Suprapubic skin (tissue), 4 donors: ENCODE measurements at places on chromosomes 16 and 17.

- no peaks in the 10 kb centered on the region for H3K36me3 ChIP-seq
- no peak for DNase-seq
- no peak overlapping the region for H3K4me3 ChIP-seq
- no peak overlapping the region for H3K27ac ChIP-seq
Measured at GRCh38 chr16:756428-756827, 4.1 kb upstream of the MSLN start.

GRCh38 chr16:13013043-13013442 is 111.6 kb downstream of the SHISA9 start:
- H3K36me3 ChIP-seq = no peaks in the 10 kb centered on the region
- H3K4me1 ChIP-seq = no peaks in the 10 kb centered on the region
- H3K27me3 ChIP-seq = no peaks in the 10 kb centered on the region
- DNase-seq = no peak
- no peak overlapping the region for H3K4me3 ChIP-seq
- no peak overlapping the region for H3K27ac ChIP-seq

- peaks cover 21% of the 10 kb centered on the region for H3K4me1 ChIP-seq
- peak; percentile 33 for DNase-seq
- no peaks in the 10 kb centered on the region for H3K36me3 ChIP-seq
Measured at GRCh38 chr17:77526728-77527350, 386.1 kb downstream of the SEC14L1 start.

DNA sequence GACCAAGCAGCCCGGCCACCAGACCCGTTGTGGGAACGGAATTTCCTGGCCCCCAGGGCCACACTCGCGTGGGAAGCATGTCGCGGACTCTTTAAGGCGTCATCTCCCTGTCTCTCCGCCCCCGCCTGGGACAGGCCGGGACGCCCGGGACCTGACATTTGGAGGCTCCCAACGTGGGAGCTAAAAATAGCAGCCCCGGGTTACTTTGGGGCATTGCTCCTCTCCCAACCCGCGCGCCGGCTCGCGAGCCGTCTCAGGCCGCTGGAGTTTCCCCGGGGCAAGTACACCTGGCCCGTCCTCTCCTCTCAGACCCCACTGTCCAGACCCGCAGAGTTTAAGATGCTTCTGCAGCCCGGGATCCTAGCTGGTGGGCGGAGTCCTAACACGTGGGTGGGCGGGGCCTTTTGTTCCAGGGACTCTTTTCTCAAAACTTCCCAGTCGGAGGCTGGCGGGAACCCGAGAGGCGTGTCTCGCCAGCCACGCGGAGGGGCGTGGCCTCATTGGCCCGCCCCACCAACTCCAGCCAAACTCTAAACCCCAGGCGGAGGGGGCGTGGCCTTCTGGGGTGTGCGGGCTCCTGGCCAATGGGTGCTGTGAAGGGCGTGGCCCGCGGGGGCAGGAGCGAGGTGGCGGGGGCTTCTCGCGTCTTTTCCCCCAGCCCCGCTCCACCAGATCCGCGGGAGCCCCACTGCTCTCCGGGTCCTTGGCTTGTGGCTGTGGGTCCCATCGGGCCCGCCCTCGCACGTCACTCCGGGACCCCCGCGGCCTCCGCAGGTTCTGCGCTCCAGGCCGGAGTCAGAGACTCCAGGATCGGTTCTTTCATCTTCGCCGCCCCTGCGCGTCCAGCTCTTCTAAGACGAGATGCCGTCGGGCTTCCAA is at the start of gene SLC2A4:
Gene SLC2A4 (plus strand): TSS at position 645 of the 879 bp plus-strand sequence. CDS start 217 bp downstream, at position 862.
- H3K4me3 ChIP-seq = peak within 1 kb of the TSS; percentile 53
- H3K27ac ChIP-seq = peak within 1 kb of the TSS; percentile 73
- H3K4me1 ChIP-seq = peaks cover 34% of the 10 kb centered on the region

DNA sequence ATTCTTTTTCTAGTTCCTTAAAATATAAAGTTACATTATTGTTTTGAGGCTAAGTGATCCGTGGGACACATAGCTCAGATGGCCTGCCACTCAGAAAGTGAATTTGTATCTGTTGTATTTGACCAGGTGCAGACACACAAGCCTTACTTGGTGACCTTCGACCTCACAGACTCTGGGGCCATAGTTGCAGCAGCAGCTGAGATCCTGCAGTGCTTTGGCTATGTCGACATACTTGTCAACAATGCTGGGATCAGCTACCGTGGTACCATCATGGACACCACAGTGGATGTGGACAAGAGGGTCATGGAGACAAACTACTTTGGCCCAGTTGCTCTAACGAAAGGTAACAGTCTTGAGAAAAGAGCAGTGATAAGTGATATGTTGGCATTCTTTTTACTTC is 30.5 kb downstream of the TMEM11 start:
- no peak overlapping the region for H3K27ac ChIP-seq
- H3K27me3 ChIP-seq = no peaks in the 10 kb centered on the region
- peaks cover 41% of the 10 kb centered on the region for H3K36me3 ChIP-seq

GRCh38 chr17:44501866-44502375 is 1.3 kb downstream of the GPATCH8 start:
- no peak overlapping the region for H3K27ac ChIP-seq
- H3K27me3 ChIP-seq = no peaks in the 10 kb centered on the region
- peaks cover 46% of the 10 kb centered on the region for H3K4me1 ChIP-seq
- peak overlapping the region; percentile 80 for H3K4me3 ChIP-seq

DNA sequence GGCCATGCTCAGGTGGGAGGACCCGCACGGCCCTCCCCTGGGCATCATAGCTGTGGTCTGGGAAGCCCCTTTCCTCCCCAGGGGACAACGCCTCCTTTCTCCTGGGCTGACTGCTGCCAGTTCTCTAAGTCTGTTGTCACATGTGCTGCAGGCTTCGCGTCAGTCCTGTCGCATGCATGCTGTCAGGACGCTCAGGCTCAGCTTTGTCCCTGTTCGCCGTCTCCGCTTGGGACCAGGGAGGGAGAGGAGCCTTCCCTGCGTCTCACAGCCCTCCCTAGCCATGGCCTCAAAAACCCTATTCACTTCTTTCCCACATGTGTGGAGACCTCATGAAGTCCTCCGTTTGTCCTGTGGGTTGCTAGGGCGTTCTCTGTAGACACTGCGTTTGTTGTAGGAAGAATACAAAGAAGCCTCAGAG is 21.4 kb downstream of the LDHD start:
- peaks cover 3% of the 10 kb centered on the region for H3K36me3 ChIP-seq
- H3K4me1 ChIP-seq = peaks cover 61% of the 10 kb centered on the region
- DNase-seq = no peak
- H3K27ac ChIP-seq = peak overlapping the region; percentile 35
- H3K27me3 ChIP-seq = no peaks in the 10 kb centered on the region

DNA sequence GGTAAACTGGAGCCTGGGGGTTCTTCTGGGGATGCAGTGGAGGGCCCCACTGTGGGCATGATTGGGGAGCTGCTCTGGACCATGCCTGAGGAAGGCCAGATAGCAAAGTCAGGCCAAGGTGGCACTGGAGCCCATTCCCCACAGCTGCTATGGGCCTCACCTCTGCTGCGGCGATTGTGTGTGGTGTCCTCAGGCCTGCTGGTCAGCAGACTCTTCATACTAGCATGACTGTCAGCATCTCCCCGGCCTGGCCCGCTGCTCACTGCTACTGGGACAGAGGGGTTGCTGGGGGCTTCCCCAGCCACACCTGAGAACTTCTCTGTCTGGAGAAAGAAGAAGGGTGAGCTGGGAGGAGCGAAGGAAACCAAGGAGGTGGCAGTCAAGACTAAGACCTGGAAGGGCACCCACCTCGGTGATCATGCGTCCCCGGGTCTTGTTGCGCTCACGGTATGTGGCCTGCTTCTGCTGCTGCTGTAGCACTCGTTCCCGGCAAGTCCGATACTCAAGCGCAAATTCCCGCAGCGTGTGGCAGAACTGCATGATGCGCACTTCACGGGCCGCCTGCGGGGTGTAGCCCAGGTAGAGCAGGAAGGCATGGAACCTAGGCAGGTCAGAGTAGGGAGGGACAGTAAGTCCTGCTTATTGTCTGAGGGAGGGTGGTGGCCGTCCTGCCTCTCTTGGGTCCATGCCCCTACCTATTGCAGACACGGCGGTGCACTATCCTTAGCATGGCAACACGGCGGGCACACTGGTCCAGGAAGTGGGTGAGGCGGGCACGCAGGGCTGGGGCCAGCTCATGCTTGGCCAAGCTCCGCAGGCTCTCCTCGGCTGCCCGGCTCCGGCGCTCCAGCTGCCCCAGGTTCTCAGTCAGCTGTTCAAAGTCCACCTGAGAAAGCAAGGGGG is 3.2 kb downstream of the TMEM208 start:
- H3K27ac ChIP-seq = no peak overlapping the region
- no peak overlapping the region for H3K4me3 ChIP-seq
- H3K4me1 ChIP-seq = peaks cover 19% of the 10 kb centered on the region
- DNase-seq = no peak

DNA sequence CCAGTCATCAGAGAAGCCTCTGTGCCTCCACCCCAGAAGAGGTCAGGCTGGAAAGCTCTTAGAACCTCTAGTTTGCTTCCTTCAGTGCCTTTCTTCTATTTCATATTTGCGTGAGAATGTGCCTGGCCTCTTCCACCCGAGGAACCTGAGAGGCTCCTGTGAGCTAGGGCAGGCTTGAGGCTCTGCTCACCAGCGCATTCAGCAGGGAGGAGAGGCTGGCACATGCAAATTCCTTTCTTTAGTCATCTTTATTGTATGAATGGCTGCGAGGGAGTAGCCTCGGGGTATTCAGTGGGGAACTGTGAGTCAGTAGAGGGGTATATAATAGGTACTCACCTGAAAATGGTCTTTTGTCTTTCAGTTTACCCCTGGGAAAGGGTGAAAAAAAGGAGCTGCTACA is 268.3 kb downstream of the ABCC12 start:
- H3K4me1 ChIP-seq = no peaks in the 10 kb centered on the region
- DNase-seq = no peak
- H3K36me3 ChIP-seq = no peaks in the 10 kb centered on the region
- H3K27ac ChIP-seq = no peak overlapping the region

DNA sequence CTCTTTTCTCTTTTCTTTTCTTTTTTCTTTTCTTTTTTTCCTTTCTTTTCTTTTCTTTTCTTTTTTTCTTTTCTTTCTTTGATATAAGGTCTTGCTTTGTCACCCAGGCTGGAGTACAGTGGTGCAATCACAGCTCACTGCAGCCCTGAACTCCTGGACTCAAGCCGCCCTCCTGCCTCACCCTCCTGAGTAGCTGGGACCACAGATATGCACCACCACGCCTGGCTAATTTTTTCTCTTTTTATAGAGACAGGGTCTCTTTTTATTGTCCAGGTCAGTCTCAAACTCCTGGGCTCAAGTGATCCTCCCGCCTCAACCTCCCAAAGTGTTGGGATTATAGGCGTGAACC is 145.8 kb downstream of the IRX3 start:
- H3K27ac ChIP-seq = no peak overlapping the region
- no peaks in the 10 kb centered on the region for H3K27me3 ChIP-seq
- DNase-seq = no peak
- no peak overlapping the region for H3K4me3 ChIP-seq
- H3K36me3 ChIP-seq = no peaks in the 10 kb centered on the region

- H3K27me3 ChIP-seq = no peaks in the 10 kb centered on the region
- no peaks in the 10 kb centered on the region for H3K36me3 ChIP-seq
- no peak overlapping the region for H3K27ac ChIP-seq
- H3K4me1 ChIP-seq = peaks cover 12% of the 10 kb centered on the region
- DNase-seq = no peak
- no peak overlapping the region for H3K4me3 ChIP-seq
Measured at GRCh38 chr16:57591870-57592485, 36.5 kb upstream of the ADGRG1 start.

- H3K36me3 ChIP-seq = no peaks in the 10 kb centered on the region
- no peak overlapping the region for H3K4me3 ChIP-seq
- no peak overlapping the region for H3K27ac ChIP-seq
- H3K27me3 ChIP-seq = no peaks in the 10 kb centered on the region
- H3K4me1 ChIP-seq = no peaks in the 10 kb centered on the region
Measured at GRCh38 chr16:15835136-15835878, 21.5 kb downstream of the MYH11 start.

GRCh38 chr16:25298165-25298872 is 40.7 kb upstream of the ZKSCAN2 start:
- H3K27ac ChIP-seq = no peak overlapping the region
- no peak for DNase-seq

GRCh38 chr16:89149386-89149785 is 22.2 kb upstream of the CDH15 start:
- H3K4me1 ChIP-seq = peaks cover 23% of the 10 kb centered on the region
- peaks cover 48% of the 10 kb centered on the region for H3K36me3 ChIP-seq
- H3K27ac ChIP-seq = no peak overlapping the region
- no peaks in the 10 kb centered on the region for H3K27me3 ChIP-seq
- no peak overlapping the region for H3K4me3 ChIP-seq
- DNase-seq = no peak

DNA sequence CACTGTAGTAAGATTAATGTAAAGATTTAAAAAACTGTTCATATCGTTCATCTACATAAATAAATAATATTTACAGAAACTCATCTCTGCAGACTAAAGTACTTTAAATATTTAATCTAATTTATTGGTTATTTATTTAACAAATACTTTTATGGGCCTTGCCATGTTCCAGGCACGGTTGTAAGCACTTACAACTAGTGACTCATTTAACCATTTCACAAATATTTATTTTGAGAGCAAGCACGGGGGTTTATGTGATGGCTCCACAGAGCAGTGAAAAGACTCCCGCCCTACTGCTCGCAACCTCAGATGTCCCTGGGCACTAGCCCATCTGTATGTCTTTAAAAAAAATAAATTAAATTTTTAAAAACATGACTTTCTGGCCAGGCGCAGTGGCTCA is 575.9 kb downstream of the WWOX start:
- H3K27ac ChIP-seq = no peak overlapping the region
- no peak for DNase-seq
- no peaks in the 10 kb centered on the region for H3K27me3 ChIP-seq
- no peaks in the 10 kb centered on the region for H3K36me3 ChIP-seq
- peaks cover 23% of the 10 kb centered on the region for H3K4me1 ChIP-seq

GRCh38 chr16:38941-39892 is 14.2 kb downstream of the POLR3K start:
- no peaks in the 10 kb centered on the region for H3K27me3 ChIP-seq
- H3K4me3 ChIP-seq = no peak overlapping the region
- H3K27ac ChIP-seq = no peak overlapping the region
- DNase-seq = no peak

DNA sequence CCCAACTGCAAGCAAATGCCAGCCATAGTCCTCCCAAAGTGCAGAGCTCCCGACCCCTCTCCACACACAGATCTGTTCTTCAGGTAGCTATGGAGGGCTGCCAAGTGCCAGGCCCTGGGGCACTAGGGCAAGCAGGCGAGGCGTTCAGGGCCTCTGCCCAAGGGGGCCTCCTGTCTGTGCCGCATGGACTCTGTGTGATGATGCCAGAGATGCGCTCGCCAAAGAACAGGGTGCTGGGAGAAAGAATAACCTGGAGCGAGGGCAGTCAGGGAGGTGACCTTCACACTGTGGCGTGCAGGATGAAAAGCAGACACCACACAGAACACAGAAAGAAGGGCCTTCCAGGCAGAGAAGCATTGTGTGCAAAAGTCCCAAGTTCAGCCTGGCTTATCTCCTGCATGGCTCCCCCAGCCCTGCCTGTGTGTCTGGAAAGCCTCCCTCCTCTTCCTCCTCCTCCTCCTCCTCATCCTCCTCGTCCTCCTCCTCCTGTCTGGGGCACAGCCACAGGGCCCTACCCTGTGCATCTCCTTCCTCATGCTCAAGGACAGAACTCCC is 44.2 kb downstream of the PEMT start:
- no peaks in the 10 kb centered on the region for H3K27me3 ChIP-seq
- no peak for DNase-seq
- peaks cover 22% of the 10 kb centered on the region for H3K4me1 ChIP-seq
- H3K36me3 ChIP-seq = no peaks in the 10 kb centered on the region
- H3K27ac ChIP-seq = no peak overlapping the region
- no peak overlapping the region for H3K4me3 ChIP-seq
